Retina (tissue), 1 donor: ENCODE measurements at places on chromosomes 2 and 18.

- DNase-seq = no peak
Observed at GRCh38 chr2:133523406-133523805, 44.9 kb downstream of the NCKAP5 start.

DNA sequence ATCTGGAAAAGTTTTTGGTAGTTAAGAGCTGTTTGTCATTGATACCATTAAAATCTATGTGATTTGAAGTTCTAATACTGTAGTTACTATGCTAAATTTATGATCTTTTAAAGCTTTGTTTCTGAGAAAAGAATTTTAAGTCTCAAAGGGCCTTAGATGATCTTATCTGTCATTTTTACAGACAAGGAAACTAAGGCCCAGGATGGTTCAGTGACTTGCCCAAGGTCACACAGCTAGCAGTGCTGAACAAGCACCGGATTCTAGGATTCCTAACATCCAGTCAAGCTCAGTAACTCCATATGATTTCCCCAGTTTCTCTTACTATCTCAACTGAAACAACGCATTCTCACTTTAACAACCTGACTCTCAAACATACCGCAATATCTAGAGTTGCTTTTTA, 37.7 kb downstream of the PELI1 start:
- no peak for DNase-seq

DNA sequence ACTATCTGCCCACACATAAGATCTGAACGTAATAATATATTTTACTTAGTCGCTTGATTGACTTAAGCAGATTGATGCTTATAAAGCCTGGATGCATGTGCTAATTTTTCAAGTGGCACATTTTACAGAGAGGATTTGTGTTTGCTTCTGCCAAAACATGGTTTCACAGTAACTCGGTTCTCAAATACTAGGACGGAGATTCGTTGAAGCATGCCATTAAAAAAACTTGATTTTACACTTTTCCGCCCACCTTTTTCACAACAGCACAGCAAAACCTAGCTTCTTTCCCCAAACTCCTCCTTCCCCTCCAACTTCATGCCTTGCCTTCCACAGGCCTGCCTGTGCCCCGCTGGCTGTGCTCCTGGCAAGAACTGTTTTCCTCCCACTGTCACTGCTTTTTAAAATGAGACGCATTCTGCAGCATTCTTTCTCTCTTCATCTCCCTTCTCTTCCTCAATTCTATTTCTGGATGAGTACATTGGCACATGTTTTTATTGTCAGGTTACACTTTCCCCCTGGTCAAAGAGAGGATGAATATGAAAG, 55.1 kb upstream of the LMAN1 start:
- no peak for DNase-seq

DNA sequence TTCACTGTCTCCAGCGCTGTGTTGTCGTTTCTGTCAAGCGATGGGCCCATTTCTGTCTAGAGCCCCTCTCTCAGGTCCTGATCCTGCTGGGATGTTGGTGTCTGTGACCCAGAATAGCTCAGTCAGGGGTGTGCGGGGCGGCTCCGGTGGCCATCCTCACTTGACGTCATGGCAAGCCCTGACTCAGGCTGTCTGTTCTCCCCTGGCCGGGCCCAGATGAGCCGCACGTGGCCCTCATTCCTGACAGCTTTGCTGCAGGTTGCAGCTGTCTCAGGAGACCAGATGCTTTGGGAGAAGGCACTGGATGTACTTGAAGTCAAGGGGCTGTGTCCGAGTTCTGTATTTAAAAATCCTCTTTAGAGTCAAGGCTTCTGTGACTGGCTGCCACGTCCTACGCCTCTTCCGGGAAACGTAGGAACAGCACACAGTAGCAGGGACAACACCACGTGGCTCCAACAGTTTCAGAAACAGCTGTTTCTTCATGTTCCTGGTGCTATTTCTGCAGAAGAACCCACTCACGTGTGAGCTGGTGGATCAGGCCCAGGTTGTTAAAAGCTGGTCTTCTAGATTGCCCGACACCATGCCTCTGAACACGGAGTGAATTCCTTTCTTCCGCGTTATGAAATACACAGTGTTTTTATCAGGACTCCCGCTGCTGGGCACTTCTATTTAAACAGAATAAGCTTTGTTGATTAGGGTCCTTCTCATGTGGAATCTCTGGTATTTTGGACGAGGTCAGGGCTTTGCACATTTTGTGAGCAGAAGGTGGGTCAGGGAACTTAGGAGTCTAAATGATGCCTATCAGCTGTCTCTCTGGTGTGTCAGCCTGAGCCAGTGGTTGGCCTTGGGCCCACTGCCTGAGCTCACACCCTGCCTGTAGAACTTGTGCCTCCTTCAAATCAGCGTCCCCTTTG, 28.3 kb upstream of the NTSR2 start:
- DNase-seq = peak; percentile 30

DNA sequence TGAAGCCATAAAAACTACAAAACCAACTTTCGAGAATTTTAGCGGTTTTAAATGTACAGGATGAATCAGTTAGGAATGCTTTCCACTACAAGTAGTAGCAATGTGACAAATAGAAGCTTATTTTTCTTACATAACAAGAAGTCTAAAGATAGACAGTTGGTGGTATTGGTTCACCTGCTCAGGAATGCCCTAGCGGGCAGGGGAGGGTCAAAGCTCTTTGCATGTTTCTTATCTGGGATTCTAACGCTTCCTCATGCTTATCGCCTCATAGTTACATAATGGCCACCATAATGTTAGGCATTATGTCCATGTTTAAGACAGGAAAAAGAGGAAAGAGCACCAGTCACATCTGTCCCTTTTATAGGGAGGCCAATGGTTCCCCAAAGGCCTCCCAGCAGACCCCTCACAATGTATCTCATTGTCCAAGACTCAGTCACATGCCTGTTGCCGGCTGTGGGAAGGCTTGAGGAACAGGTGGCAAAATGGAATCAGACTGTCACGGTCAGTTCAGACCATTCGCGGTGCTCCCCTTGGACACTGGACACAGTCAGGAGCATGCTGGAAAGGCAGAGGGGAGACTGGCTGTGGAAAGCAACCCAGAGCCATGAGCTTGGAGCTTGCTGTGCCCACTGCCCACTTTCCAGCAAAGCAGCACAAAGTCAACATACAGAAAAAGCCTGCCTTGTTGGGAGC, 69.4 kb upstream of the ODC1 start:
- no peak for DNase-seq
